ENCODE measurements at places on chromosomes 11 and 22. TPM values are rescaled to one million over a fixed set of nuclear protein-coding genes. Genes with fewer than 3 reads are reported as not detected.
A peak's percentile ranks its signal among the peaks of the same experiment; 100 is the strongest.

The FOSL1 gene
- total RNA-seq = 23.6 TPM

DNA sequence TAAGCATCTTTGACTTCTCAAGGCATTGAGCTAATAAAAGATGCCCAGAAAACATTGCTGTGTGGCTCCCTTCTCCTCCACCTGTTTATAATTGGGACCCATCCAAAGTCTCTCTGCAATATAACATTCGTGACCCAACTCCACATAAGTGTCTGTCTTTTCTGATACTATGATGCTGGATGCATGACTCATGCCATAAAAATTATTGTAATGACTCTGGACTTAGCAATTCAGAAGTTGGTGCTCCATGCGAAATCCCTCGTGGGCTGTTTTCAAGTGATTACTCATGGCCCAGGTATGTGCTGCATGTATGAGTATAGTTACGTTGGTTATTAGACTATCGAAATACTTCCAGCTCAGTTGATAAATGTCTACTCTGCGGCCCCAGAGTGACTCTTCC lies 11.7 kb downstream of the FJX1 start:
- peak; percentile 30 for DNase-seq

GRCh38 chr22:35986088-35986487 lies 42.5 kb downstream of the RBFOX2 start:
- DNase-seq = peak; percentile 36

DNA sequence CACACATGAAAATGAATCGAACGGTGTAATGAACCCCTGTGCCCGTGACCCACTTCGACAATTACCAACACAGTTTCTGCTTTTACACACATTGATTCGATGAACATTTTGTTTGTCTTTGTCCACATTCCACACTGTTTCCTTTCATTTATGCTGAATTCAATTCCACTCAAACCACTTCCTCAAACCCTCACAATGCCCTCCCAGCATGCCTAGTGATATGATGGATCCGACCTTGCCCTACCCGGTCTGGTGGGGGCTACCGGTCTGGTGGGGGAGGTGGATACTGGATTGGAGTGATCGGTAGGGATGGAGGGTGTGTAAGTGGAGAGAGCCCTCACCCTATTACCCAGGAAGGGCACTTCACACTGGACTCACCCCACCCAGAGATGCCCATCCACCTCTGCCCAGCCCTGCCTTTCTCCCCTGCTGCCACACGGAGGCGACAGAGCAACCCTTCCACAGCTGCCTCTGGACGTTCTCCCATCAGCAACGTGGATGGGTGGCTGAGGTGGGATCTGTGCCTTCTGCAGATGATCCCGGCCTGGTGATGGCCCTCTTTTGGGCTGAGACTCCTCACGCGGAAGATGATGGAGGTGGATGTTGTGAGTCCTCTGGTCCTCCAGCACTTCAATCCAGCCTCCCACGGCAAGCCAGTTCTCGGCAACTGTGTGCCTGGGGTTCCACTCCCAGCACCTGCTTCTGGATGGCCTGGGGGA lies 33.0 kb upstream of the P2RY2 start:
- DNase-seq = peak; percentile 22

GRCh38 chr11:76803023-76803422 lies 19.9 kb downstream of the TSKU start:
- peak; percentile 30 for DNase-seq

DNA sequence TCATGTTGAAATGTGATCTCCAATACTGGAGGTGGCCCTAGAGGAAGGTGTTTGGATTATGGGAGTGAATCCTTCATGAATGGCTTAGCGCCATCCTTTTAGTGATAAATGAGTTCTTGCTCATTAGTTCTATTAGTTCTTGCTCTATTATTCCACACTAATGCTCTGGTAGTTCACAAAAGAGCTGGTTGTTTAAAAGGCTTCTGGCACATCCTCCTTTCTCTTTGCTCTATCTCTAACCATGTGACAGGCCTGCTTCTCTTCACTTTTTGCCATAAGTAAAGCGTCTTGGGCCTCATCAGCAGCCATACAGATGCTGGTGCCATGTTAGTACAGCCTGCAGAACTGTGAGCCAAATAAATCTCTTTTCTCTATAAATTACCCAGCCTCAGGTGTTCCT lies 469.9 kb downstream of the GUCY1A2 start:
- DNase-seq = no peak

DNA sequence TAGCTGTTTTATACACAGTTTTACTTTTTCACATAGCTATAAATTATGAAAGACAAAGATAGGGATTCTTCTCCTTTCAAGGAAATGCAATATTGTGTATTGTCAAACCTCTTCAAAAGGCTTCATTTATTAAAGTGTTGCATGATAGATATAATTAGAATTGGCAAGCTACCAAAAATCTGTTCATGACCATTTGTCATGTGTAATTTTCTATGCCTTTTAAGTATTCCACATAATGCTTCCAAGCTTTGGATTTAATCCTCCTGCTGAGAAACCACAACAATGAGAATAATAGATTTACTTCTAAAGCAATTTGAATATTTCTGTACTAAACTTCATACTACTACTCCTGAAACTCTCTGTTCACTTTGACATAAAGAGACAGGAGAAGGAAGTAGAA lies 403.2 kb upstream of the CCDC179 start:
- no peak for DNase-seq

GRCh38 chr22:31537019-31537535 lies 40.7 kb downstream of the SFI1 start:
- no peak for DNase-seq

The PHOX2A gene
- total RNA-seq = not detected

The OR52I1 gene
- total RNA-seq = not detected

- no peak for DNase-seq
These were observed 369.4 kb upstream of the ISX start for GRCh38 chr22:34696557-34696956.
